ENCODE measurements at places on chromosomes 5 and 9. TPM values are rescaled to one million over a fixed set of nuclear protein-coding genes. Genes with fewer than 3 reads are reported as not detected.

DNA sequence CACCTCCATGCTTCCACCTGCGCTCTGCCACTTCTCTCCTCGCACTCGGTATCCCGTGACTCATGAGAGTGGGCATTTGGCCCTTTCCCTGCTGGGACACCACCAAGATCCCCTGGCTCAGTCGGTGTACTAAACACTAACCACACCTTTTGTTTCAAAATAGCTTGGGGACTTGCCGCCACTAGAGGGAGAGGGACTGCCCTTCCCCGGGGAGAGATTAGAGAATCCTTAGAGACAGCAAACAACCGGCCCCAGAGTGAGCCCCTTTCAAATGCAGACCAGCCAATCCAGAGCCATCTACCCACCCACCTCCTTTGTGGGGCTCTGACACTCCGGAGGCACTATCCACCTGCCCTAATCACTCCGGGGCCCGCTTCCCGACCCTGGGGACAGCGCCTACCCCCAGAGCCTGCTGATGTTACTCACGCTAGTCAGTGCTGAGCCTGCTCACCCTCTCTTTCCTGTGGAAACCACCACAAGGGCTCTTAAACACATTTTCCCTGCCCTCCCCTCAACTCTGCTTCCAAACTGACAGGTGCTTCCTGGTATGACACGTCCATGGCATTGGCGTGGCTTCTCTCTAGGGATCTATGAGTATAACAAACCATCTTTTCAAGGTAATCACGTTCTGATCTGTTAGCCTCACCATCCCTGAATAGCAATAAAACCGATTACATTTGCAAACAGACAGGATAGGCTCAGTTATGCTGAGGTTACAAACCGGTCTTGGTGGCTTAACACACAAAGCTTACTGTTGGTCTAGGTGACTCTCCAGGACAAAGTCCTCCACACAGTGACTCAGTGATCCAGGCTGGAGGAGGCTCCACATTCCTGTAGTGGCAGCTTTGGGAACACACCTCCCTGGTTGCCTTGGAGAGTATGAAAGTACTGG lies 180.1 kb upstream of the MVB12B start:
- no peak for DNase-seq

DNA sequence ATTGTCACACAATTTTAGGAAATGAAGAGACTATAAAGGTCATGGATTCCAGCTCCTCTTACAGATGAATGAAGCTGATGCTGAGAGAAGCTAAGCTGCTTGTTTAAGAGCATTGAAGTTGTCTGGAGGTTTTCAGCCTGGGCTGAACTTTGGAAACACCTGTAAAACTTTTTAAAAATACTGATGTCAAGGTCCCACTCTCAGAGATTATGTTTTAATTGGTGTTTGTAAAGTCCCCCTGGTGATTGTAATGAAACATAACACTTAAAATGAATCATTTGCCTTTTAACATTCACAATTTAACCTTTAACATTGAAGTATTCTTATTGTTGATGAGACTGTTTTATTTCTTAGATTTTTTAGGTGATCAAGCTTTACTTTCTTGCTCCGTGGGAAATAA lies 16.4 kb downstream of the RAD23B start:
- no peak for DNase-seq

- DNase-seq, result no peak
Measured at GRCh38 chr9:113769412-113769811, 106.7 kb upstream of the ZNF618 start.

DNA sequence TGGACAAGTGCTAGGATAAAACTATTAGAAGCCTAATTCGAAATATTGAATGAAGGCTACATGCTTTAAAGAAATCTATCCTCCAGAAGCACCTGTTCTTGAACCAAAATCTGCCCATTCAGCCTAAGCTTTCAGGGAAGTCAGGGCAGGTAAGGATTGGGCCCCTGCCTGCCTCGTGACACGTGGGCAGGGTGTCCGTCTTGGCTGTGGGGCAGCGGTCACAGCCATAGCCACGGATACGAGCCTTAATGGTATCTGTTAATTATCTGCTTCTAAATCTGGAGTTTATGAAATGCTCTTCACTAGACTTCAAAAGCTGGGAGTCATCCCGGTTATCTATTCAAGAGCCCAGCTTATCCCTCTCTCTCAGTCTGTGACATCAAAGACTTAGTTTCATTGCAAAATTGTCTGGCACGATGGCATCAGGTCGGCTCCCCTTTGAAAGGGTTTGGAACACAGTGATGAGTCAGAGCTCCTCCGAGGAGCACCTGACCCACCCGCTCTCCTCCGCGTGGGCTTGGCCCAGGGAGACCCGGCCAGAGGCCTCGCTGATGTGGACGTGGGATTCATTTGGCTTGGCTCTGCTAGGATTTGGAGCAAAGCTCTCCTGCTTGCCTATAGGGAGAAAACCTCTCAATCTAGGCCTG lies 135.9 kb downstream of the MACROH2A1 start:
- no peak for DNase-seq

- DNase-seq, result no peak
Measured at GRCh38 chr5:21140987-21141386, 1153.0 kb upstream of the CDH18 start.

DNA sequence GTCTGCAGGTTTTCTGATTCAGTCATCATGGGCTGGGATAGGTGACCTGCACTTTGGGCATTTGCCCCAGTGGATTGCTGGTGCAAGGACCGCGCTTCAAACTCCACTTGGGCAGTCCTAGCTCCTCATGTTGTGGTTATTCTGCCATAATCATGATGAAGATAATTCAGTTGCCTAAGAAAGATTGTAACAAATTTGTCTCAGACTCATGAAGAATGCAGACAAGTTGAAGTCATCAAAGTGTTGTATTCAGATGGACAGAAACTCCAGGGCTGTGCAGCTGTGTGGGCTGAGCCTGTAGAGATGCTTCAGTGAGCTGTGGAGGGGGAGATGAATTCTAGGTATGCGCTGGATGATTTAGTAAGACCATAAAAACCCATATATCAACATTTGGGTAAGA lies 38.5 kb downstream of the TARS1 start:
- DNase-seq, result no peak

DNA sequence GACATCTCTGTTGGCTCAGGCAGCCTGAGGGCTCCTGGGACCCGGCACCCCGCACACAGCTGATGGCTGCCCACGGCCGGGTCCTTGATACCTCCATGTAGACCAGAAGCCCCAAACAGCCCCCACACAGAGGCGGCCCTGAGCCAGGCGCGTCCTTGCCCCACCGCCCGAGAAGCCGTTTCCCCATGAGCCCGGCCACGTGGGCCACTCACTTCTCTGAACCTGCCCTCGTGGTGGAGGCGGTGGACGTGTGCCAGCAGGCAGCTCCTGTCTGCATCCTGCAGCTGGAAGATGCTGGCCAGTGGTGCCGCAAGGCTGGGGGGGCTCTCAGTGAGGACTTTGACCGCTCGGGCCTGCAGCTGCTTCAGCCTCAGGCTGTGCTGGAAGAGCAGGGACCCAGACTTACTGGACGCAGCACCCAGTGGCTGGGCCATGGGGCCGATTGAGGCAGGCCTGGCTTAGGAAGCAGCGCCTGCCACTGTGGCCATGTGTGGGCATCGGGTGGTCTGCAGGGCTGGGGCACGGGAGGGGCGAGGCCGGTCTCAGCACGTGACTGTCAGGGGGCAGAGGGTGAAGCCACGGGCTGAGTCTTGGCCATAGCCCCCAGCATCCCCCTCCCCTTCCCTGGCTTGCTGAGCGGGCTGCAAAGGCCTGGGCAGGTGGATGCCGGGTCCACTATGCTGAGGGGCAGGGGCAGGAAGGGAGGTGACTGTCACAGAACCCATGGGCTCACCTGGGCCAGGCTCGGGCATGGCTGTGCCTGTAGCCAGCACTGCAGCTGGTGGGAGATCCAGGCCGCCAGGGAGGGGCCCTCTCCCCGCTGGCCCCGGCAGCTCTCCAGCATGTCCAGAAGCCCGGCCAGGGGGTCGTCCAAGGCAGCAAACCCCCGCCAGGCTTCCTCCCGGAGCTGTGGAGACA lies 50.0 kb downstream of the EXD3 start:
- no peak for DNase-seq

DNA sequence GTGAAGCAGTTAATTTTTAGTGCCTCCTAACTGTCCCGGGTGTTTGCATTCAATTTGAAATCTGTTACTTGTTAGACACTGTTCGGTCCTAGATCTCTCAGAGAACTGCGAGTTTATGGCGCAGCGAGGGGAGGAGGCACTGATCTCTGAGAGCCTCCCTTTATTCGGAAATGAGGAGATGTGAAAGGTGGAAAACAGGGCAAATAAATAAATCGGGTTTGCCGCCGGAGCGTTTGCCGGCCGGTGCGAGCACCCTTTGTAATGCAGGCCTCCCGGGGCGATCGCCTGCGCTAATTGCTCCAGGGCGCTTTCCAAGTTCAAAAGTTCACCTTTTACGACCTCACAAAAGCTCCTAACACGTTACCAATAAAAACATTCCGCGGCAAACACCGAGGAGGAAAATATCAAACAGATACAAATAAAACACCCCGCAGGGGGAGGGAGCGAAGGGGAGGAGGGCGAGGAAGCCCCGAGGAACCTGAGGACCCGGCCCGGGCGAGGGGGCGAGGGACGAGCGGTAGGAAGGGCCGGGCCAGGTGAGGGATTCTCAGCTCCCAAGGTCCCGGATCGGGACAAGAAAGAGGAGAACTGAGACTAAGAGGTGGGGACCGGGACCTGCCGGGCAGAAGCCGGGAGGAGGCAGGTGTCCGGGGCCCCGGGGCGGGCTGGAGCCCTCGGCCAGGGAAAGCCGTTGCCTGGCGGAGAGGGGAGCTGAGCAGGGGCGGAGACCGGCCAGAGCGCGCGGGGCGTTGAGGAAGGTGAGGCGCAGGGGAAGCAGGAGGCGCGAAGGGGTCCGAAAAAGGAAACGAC lies 1.4 kb downstream of the NR6A1 start:
- DNase-seq, result no peak

DNA sequence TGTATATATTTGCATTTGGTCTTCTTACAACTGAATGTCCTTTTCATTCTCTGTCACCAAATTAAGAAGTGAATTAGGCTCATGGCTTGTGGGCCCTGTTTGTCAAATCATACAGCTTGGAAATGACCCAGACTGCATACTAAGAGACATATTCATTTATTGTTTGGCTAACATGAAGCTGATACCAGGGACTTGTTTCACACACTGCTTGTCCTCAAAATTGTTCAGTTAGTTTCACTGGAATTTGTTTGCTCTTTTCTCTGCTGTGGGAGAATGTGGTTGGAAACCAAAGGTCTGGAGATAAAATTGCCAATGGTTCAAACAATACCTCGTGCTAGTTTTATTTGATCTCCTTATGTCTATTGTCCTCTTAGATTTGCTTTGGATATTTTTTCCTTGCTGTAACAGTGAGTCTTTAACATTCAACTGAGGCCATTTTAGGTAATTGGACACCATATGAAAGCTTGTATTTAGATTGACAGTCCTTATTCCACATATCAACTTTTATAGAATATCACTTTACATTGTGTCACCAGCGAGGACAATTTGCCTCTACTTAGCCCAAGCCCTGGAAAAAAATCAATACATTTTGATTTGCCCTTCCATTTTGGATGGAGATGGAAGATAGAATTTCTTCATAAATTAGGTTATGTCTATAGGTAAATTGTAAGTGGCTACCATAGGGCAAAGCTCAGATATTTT lies 144.3 kb upstream of the MTAP start:
- DNase-seq, result no peak

DNA sequence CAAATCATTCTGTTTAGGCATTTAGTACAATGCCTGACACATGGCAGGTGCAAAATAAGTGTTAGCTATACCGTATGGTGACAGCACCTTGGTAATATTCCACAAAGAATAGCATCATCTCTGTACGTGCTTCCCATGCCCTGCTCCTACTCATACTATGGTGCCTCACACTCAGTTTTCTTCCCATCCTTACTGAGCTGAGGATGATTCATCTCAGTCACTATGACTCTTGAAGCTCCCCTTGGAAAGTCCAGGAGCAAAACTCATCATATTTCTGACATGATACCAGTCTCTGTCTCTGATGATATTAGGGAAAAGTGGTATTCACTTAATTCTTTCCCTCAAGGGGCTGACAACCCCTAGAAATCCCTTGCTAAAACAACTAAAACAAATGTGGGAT lies 423.3 kb downstream of the EFNA5 start:
- no peak for DNase-seq

- DNase-seq, result no peak
Measured at GRCh38 chr9:37540634-37541033, 35.5 kb downstream of the FBXO10 start.

DNA sequence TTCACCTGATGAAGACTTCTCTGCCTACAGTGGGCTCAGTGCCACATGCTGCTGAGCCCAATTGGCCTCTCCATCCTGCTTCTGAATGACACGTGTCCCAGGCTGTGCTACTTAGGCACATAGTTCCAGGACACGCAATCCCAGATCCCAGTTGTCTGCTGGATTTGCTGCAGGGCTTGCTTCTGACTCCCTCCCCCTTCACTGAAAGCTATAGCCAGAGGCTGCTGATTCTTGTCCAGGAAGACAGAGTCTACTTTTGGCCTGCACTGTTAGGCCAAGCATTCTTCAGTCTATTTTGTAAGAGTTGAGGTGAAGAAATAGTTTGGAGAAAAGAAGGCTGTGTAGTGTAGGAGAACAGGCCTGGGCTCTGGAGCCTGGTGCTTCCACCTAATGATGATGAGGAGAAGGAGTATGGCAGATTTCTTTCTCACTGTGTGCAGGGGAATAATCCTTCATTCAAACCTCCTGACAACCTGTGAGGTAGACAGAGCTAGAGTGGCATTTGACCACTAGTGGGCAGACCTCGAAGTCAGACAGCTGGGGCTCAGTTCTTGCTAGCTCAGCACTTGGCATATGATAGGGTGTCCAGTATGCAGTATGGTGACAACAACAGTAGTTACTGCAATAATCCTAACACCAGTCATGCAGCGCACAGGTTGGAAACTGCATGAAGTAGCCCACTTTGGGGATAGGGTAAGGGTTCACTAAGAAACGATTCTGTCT lies 19.5 kb upstream of the ASPN start:
- DNase-seq, result no peak

DNA sequence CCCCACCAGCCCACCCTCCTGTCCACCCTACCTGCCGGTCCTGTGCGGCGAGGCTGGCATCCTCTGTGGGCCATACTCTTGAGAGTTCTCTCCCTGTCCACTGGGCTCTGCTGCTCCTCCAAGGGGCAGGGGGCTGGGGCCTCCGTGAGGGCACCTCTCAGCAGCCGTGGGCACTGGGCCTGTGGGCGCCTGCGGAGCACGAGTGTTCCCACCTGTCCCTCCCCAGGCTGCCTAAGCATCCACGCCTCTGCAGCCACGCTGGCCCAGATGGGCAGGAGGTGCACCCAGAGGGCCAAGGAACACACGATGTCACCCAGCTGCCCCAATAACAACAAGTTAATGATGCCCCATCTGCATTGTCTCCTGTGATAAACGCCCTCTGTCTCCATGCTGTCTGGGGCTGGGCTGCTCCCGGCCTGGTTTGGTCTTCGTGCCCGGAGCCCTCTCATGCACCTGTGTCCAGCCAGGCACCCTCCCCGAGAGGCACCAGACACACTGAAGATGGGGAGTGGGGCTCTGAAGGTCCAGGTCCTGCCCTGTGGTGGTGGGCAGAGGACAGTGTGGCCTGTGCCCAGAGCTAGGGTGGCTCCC lies 114.5 kb downstream of the RXRA start:
- DNase-seq, result no peak

GRCh38 chr9:35757226-35757891 lies 3.3 kb upstream of the MSMP start:
- DNase-seq, result no peak

CCIN gene
- total RNA-seq, result not detected

LECT2 gene
- total RNA-seq, result not detected

CDX1 gene
- not detected for total RNA-seq

FOXD4L3 gene
- total RNA-seq, result not detected

ANKRD31 gene
- 0.41 TPM for total RNA-seq

ITK gene
- 249 TPM for total RNA-seq

BDP1 gene
- 37.0 TPM for total RNA-seq
